ENCODE measurements at places on chromosomes 5 and 9.

DNA sequence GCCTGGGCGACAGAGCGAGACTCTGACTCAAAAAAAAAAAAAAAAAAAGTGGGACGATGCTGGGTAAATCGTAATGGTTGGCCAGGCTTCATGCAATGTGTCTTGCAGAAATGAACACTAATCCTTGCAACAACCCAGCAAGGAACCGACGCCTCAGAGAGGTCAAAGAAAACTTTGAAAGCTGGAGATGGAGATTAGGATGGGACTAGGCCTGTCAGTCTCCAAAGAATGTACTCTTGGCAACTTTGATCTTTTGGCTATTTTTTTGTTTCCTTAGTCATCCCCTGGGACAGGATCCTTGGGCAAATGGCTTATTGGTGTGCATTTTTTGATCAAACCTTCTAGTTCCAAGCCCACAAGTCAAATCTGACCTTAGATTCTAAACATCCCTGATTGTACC lies 10.6 kb upstream of the PWWP2A start:
- DNase-seq: no peak

- DNase-seq: peak; percentile 58
Measured at GRCh38 chr5:159094745-159095144, 5.0 kb downstream of the EBF1 start.

DNA sequence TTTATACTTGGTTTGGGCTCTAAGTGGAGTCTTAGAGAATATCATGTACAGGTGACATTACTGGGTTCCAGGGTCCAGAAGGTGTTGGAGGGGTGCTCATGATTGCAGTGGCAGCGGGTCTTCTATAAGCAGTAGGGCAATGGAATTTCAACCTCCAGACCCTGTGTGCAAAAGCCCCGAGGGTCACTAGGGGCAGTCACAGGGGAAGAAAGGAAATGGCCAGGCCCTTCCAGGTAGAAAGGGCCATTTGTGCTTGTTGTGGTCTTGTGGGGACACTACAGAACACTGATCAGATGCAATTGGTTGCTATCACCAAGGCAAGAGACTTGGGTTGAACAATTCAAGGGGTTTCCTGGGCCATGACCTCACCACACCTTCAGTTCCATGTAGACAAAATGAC lies 283.4 kb downstream of the GADD45G start:
- DNase-seq: no peak

- no peak for DNase-seq
Measured at GRCh38 chr9:113992276-113992951, 85.7 kb downstream of the AMBP start.

GRCh38 chr9:7145361-7146069 lies 387.7 kb downstream of the KDM4C start:
- DNase-seq: no peak

- peak; percentile 66 for DNase-seq
Measured at GRCh38 chr5:170100066-170100943, 5.4 kb upstream of the FOXI1 start.

GRCh38 chr9:38224941-38225340 lies 155.9 kb upstream of the SHB start:
- DNase-seq: no peak

GRCh38 chr9:8011974-8012373 lies 212.4 kb upstream of the DMAC1 start:
- DNase-seq: no peak

DNA sequence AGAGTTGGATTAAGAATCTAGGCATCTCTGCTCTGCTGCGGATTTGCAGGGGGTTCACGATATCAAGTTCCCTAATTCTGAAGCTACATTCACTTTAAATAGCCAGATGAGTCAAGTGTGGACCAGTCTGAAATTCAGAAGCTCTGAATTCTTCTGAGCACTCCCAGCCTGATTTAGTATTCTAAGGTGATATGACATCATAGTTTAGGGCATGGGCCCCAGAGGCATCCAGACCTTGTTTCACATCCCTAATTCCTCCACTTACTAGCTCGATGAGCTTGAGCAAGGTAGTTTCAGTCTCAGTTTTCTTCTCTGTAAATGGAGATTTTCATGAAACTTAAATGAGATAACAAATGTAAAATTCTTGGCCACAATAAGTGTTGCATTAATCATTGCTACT lies 65.2 kb downstream of the TMEM167A start:
- no peak for DNase-seq

- DNase-seq: no peak
Measured at GRCh38 chr5:108548684-108549596, 167.0 kb upstream of the FBXL17 start.

DNA sequence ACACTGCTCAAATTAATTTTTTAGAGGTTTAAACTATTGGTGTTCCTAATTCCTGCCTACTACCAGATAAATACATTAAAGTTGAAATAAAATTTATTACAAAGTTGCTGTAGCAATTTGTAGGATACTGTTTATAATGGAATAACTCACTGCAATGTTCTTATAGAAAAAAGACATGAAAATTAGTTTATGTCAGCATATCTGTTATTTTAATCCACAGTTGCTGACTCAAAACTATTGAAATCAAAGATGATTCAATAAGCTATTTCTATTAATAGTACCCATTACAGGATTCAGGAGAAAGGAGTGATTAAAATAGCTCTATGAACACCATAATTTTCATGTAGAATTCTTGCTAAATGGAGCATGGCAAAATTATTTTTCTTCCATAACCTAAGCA lies 764.4 kb upstream of the NUDT12 start:
- no peak for DNase-seq

GRCh38 chr5:168005093-168005492 lies 286.4 kb upstream of the WWC1 start:
- DNase-seq: no peak

- DNase-seq: no peak
Measured at GRCh38 chr5:98099448-98100105, 673.9 kb upstream of the RGMB start.

DNA sequence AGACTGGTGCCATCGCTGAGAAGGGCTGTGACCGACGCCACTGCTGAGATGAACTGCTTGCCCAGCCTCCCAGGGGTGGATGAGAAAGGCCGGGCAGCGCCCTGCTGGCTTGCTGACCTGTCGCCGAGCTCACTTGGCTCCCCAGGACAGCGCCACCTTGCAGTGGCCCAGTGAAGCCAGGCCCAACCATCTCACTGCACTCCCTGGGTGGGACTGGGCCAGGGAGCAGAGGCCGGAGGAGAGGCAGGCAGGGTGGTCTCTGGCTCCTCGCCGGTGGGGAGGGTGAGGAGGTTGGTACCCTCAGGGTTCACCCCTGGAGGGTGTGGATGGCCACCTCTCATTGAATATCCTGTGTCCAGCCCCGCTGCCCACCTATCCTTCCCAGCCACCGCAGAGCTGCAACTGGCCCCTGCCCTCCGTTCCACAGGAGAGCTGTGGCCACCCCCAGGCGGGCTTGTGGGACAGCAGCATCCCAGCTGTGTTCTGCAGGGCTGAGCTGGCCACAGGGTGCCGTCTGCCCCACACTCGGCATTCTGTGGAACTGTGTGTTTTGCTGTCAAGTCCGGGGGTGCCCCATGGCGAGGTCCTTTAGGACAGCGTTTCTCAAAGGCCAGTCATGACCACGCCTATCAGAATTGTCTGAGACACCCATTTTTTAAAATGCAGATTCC lies 41.0 kb upstream of the FCN2 start:
- DNase-seq: no peak

DNA sequence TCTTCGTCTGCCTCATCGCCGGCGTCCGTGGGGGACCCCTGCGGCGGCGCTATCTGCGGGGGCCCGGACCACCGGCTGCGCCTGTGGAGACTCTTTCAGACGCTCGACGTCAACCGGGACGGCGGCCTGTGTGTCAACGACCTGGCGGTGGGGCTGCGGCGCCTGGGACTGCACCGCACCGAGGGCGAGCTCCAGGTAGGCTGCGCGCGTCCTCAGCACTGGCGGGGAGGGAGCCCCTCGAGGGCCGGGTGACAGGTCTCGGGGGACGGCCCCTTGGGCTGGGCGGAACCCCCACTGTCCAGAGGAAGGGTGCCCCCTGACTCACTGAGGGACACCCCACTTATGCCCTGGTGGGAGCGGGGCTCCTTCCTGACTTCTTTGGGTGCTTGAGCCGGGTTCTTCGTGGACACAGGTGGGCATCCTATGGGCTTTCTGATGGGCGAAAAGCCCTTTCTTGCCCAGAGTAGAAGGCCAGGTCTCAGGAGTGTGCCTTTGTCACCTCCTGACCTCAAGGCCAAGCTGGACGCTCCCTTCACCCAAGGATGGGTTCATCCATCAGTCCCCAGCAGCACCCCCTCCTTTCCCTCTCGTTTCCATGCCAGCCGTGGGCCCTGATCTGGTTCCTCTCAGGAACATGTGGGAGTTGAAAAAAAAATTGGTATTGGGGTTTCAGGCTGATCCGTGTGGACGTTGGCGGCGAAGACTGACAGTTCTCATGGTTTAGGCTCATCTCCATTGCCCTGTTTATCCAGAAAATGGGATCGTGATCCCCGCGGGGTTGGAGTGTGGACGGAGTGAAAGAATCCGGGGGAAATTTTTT lies 564 bp downstream of the SLC25A25 start:
- DNase-seq: peak; percentile 12

- DNase-seq: no peak
Measured at GRCh38 chr9:116674210-116674980, 12.7 kb upstream of the TRIM32 start.

GRCh38 chr5:39274398-39275085 lies 55.2 kb upstream of the FYB1 start:
- peak; percentile 9 for DNase-seq

DNA sequence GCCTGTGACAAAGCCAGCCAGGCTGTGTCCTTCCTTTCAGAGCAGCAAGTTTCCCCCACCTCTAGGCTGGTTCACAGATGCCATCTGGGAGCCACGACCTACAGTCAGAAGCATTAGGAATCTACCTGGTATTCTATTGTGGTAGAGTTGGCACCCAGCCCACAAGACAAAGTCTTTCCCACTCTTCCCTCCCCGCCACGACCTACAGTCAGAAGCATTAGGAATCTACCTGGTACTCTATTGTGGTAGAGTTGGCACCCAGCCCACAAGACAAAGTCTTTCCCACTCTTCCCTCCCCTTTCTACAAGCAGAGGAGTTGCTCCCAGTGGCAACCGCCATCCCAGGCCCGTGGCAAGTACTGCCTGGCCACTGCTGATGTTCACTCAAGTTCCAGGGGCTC lies 157.8 kb upstream of the TNC start:
- peak; percentile 58 for DNase-seq

DNA sequence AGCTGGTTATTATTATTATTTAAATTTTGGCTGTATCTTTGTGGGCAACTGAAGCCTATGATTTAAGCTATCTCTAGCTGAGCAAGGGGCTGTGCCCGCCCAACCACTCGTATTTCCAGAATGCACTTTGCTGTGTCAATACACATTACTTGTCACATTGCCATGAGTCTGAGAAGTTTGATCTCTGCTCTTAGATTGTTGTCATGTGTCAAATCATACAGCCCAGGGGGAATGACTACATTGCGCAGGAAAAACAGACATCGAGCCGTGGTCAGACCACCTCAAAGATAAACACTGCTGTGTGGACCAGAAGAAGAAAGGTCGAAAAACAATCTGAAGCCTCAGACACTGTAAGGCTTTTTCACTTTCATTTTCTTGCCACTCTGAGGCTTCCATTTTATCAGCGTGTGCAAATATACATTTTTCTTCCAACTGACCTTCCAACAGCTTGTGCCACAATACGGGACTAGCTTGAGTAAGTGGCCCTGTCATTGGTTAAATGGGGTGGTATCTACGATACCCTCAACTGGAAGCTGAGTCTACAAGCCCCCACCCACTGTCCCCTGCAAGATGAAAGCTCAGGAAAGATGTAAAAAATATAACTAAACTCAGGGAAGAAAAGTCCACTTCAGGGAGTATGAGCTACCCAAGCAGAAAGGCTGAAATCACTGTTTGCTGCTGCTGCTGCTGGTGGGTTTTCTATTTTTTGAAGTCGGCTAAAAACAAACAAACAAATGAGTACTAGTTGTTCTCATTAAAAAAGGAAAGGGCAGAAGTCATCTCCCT lies 603.0 kb downstream of the BNC2 start:
- DNase-seq: peak; percentile 79

DNA sequence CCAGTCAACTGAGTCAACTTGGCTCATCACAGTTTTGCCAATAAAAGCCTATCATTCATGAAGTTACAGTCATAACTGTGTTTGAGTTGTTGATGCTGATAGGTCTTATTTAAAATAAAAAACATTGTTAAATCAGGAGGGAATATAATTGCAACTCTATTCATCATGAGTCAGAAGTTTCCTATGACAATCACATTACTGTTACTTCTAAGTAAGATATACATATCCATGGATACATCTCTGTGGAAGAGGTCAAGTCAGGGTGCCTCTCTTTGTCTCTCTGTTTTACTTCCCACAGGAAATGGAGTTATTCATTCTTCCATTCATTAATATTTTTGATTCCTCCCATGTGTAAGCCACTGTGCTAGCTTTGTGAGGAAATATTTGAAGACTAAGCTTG lies 2015.4 kb upstream of the WWC1 start:
- DNase-seq: no peak

DNA sequence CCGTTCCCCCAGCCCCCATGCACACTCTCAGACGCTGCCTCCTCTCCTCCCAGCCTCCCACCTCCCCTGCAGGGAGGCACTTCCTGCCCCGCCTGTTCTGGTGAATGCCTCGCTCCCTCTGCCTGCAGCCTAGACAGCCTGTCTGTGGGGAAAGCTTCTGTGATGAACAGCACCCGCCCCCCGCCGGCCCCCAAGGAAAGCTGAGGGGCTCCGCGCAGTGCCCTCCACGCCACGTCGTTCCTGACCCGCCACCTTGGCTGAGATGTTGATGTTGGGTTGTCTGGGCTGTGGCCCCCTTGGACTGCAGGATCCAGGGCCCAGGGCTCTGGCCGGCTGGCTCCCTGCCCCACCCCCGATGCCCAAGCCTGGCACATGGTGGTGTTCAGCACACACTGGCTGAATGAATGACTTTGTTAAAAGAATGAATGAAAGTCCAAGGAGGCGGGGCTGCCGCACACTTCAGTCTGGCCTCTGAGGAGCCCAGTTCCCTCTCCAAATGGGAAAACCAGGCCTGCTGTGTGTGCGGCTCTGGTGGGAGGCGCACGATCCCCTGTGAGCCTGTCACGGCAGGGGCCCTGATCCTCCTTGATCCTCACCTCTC lies 2.1 kb upstream of the MYMK start:
- no peak for DNase-seq

GRCh38 chr5:105413406-105413990 lies 1850.9 kb upstream of the NUDT12 start:
- no peak for DNase-seq

GRCh38 chr5:147391781-147392180 lies 118.1 kb downstream of the DPYSL3 start:
- DNase-seq: peak; percentile 94
